ENCODE measurements at places on chromosomes 3 and 15.
A peak's percentile ranks its signal among the peaks of the same experiment; 100 is the strongest.

DNA sequence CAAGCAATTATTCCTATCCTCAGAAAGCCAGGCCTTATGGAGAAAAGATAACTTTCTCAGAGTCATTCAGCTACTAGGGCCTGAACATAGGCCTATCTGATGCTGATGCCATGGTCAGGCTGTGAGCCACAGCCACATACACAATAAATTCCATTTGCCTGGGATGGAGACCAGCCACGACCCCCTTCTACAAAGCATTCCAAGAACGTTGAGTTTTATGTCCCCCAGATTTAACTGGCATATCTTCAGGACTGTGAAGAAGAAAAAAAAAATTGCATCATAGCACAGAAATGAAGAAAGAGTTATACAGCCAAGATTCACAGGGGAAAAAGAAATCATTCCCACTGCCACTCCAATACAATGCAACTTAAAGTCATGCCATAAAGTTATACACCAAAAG lies 100.0 kb downstream of the THBS1 start:
- no peak for DNase-seq

GRCh38 chr15:63020759-63021430 lies 21.7 kb upstream of the TPM1 start:
- DNase-seq, result no peak

- DNase-seq, result no peak
Measured at GRCh38 chr3:173465112-173465511, 67.6 kb downstream of the NLGN1 start.

DNA sequence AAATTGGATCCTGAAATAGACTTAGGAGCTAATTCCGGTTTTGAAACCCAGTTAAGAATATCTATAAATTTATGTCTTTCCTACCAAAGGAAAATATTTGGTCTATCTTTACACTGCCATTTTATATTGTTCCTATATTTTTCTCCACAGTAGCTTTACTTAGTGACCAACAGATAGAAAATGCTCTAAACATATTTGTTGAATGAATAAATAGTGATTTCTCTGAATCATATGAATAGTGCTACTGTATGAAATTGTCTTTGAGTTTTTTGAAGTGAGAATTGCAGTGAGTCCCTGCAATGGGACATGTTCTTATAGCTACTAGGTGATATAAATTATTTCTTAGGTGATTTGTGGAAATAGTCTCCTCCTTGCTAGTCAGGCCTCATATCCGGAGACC lies 18.5 kb upstream of the EID1 start:
- no peak for DNase-seq

DNA sequence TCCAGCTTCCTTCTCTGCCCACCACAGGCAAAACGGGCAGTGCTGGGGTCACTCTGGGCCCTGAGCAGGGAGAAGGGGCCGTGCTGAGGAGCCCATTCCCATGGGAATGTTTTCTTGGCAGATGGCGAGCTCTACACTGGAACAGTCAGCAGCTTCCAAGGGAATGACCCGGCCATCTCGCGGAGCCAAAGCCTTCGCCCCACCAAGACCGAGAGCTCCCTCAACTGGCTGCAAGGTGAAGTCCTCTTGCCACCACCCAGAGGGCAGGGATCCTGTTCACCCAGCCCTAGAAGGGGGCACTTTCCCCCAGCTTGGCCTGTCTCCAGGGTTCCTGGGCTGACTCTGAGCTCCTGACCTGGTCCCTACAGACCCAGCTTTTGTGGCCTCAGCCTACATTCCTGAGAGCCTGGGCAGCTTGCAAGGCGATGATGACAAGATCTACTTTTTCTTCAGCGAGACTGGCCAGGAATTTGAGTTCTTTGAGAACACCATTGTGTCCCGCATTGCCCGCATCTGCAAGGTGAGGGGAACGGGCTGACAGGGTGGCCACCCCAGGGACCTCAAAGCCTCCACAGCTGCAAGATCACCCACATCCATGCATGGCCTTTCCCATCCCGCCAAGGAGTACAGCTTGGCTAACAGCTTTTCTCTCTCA lies 12.4 kb downstream of the CIB1 start:
- DNase-seq, result no peak

GRCh38 chr3:139111392-139112229 lies 66.9 kb upstream of the PRR23C start:
- peak; percentile 2 for DNase-seq

DNA sequence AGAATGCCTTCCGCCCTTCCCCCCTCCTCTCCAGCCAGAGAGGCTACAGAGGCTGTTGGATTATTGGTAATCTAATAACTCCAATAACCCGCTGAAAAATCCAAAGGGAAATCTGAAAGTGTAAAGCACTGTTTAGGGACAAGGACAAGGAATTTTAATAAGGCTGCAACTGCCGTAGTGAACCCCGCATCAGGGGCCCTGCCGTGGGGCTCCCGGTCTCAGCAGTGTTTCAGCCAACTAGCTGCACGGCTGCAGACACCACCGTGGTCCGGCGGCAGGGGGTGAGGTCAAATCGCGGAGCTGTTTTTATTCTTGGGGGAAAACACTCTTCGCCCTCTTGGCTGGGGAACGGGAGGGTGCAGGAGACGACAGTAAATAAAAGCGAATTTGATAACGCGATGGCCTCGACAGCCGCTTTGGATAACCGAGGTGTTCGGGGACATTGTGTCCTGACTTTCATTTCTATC lies 6.1 kb downstream of the BCL6 start:
- DNase-seq, result no peak

- no peak for DNase-seq
Measured at GRCh38 chr3:81452418-81452817, 309.0 kb downstream of the GBE1 start.

- no peak for DNase-seq
Measured at GRCh38 chr3:157464321-157464720, 27.7 kb downstream of the PTX3 start.

- DNase-seq, result no peak
Measured at GRCh38 chr15:89385596-89386331, 51.1 kb upstream of the POLG start.

- DNase-seq, result no peak
Measured at GRCh38 chr15:29348336-29348914, 78.8 kb upstream of the NSMCE3 start.

- peak; percentile 20 for DNase-seq
Measured at GRCh38 chr3:58471025-58471887, 20.6 kb upstream of the KCTD6 start.

DNA sequence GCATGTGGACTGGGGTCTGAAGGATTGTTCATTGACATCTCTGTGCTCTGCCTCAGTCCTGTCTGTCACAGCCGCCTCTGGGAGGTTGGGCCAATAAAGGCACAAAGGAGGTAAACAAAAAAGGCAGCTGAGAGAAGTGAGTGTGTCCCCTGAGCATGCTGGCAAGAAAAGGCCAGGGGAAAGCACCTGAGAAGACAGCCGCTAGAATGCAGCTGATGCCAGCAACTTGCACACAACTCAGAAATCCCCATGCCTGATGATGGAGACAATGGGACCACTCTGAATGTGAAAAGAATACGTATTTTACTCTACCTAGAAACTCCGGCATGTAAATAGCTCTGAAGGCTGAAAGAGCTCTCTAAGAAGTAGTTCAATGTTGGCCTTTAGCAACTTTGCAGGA lies 118.7 kb downstream of the KCNH8 start:
- no peak for DNase-seq

GRCh38 chr3:60630953-60631352 lies 620.3 kb downstream of the FHIT start:
- no peak for DNase-seq

DNA sequence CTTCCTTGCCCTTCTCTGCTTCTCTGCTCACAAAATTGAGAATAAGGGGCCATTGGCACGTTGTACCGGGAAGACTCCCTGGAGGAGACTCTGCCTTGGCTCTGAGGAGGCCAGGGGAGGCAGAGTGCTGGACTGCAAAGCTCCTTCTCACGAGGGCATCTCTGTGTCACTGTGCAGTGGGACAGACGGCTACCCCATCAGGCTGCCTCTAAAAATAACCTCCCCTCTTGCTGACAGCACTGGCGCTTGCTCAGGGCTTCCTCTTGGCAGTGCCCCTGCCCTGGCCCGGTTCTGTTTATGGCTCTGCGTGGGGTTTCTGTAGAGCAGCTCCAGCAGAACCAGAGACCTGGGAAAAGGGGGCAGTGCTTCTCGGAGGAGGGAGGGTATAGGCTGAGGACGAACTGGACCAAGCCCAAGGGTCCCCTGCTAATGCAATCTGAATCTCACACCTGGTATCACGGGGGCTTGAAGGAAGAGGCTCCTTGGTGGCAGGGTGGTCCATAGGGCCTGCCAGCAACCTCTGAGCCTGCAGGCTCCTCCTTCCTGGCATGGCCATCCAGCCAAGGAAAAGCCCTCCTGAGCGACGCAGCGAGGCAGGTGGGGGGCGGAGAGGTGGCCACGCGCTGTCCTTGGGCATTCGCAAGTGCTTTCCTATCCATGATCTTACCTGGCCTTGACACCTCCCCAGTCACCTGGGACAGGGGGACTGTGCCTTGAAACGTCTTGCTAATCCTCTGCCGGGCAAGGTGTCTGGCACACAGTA lies 63.3 kb upstream of the TLE3 start:
- DNase-seq, result no peak

DNA sequence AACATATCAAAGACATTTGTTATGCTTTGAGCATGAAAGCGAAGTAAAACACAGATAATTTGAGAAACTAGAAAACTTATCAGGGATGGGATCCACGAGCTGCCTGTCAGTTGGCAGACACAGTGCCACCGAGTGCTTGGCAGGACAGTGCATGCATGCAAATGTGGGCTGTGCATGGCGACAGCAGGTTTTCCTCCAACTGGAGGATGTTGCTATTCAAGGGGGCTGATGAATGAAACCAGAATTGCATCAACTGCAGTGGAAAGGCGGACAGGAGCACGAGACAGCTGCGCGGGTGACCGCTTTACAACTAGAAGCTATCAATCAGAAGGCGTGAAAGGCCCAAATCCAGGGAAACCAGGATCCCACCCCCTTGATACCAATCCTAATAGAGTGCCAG lies 244.3 kb downstream of the NR2F2 start:
- no peak for DNase-seq

- DNase-seq, result no peak
Measured at GRCh38 chr3:121491683-121492320, 54.0 kb downstream of the POLQ start.

- no peak for DNase-seq
Measured at GRCh38 chr15:71160976-71161375, 45.7 kb downstream of the THSD4 start.

- no peak for DNase-seq
Measured at GRCh38 chr3:150528354-150528797, 17.9 kb downstream of the SERP1 start.

GRCh38 chr3:32892625-32893598 lies 58.5 kb upstream of the CCR4 start:
- no peak for DNase-seq

DNA sequence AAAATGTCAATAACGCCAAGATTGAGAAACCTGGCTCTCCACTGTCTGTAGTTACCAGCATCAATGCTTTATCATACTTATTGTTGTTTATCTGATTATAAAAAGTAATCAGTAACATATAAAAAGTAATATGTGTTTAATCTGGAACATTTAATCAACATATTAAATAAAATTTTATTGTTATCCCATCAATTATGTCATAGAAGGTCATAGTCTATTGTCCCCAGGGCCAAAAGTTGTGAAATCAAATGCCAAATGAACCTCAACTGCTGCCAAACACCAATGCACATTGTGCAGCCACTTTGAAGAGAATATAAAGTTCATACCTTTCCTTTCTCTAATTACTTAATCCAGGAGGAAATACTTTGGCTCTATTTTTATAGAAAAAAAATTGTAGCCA lies 106.6 kb downstream of the EOMES start:
- DNase-seq, result no peak

DNA sequence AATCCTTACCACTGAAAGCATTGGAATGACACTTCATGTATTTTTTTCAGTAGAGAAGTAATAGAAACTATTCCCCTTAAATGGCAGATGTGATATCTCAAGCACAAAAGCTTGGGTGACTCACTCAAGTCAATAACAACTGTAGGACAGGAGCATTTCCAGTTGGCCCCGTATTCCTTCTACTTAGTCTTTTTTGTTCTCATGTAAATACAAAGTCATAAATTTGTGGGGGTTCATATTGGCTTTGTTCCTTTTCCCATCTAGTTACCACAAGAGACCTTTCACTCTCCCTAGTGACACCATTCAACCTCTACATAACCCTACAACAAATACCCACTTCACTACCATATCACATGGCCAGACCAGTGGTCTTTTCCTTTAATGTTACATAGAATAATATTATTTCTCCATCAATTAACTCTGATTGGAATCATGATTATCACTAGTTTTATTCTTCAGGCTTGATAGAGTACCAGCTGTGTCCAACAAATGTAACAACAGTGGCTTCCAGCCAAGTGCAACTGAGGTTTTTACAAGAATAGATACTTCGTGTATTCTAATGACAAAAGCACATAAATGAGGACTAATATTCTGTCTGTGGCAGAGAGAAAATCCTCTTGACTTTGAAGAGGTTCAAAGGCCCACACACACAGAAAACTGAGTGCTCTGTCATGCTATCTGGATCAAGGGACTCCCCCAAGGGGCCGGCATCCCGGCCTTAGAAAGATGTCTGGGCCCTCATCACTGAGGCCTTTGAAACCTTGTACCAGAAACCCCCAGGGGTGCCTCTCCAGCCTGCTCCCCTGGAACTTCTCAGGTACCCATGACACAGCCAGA lies 94.0 kb upstream of the THBS1 start:
- no peak for DNase-seq

DNA sequence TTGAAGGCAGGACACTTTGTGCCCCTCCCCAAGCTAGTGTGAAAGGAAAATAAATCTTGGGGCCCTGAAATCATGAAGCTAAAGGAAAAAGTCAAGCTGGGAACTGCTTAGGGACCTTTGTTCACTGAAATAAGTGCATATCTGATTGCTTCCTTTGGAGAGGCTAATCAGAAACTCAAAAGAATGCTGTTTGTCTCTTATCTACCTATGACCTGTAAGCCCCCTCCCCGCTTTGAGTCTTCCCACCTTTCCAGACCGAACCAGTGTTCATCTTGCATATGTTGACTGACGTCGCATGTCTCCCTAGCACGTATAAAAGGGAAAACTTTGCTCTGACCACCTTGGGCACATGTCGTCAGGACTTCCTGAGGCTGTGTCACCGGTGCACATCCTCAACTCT lies 53.1 kb downstream of the SLC30A4 start:
- DNase-seq, result no peak

- peak; percentile 75 for DNase-seq
Measured at GRCh38 chr15:38564557-38565286, at the start of gene RASGRP1. Gene RASGRP1 (minus strand): TSS chr15:38564814. CDS start chr15:38564628, 186 bp downstream.

DNA sequence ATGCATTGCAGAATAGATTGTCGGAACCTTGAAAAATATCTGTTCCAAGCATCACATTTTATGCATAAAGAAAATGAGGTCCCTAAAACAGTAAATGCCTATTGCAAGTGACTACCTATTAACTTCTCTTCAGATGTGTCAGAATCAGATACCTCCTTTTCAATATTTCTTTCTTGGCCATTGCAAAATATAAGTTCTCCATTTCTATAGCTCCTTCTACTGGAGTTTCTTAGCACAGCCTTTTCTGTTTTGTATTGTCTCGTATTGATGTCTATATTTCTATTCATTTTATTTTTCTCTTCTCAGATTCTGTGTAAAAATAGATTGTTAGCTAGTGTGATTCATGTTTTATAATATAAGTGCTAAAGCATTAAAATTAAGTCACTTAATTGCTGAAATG lies 63.4 kb downstream of the PPARG start:
- DNase-seq, result no peak

- DNase-seq, result no peak
Measured at GRCh38 chr3:176352716-176353334, 844.5 kb downstream of the TBL1XR1 start.

Data from stimulated activated CD8-positive, alpha-beta memory T cell treated with anti-CD3 and anti-CD28 coated beads, Interleukin-4, amount 100 ng/mL, for 4 hours (primary cell).